ENCODE measurements at places on chromosomes 5 and 9. TPM values are rescaled to one million over a fixed set of nuclear protein-coding genes. Genes with fewer than 3 reads are reported as not detected.

FRMPD1 gene
- total RNA-seq: not detected

SNCAIP gene
- total RNA-seq: 0.66 TPM

MPDZ gene
- 38.0 TPM for total RNA-seq

AK3 gene
- 64.7 TPM for total RNA-seq

NFIB gene
- total RNA-seq: 40.7 TPM

TNFSF15 gene
- 0.44 TPM for total RNA-seq

NME5 gene
- 2.6 TPM for total RNA-seq

ZNF367 gene
- 0.99 TPM for total RNA-seq

TMEM215 gene
- not detected for total RNA-seq

FREM1 gene
- 0.17 TPM for total RNA-seq

TRIM41 gene
- total RNA-seq: 16.5 TPM

PCDHB7 gene
- total RNA-seq: under 0.01 TPM

DOCK8 gene
- 0.44 TPM for total RNA-seq

PRSS3 gene
- total RNA-seq: 11.1 TPM

ANKRD34B gene
- total RNA-seq: not detected

ANKRD31 gene
- total RNA-seq: under 0.01 TPM

CARD9 gene
- total RNA-seq: 1.3 TPM

STK10 gene
- total RNA-seq: 28.6 TPM

BNC2 gene
- total RNA-seq: 52.5 TPM

TMC1 gene
- total RNA-seq: not detected

PCDHB14 gene
- 1.2 TPM for total RNA-seq

OLFML2A gene
- 28.8 TPM for total RNA-seq

ADAMTS13 gene
- 6.0 TPM for total RNA-seq
